CD4-positive, alpha-beta T cell treated with Interferon gamma for 1 hour (primary cell): ENCODE measurements at places on chromosomes 6 and 20.

DNA sequence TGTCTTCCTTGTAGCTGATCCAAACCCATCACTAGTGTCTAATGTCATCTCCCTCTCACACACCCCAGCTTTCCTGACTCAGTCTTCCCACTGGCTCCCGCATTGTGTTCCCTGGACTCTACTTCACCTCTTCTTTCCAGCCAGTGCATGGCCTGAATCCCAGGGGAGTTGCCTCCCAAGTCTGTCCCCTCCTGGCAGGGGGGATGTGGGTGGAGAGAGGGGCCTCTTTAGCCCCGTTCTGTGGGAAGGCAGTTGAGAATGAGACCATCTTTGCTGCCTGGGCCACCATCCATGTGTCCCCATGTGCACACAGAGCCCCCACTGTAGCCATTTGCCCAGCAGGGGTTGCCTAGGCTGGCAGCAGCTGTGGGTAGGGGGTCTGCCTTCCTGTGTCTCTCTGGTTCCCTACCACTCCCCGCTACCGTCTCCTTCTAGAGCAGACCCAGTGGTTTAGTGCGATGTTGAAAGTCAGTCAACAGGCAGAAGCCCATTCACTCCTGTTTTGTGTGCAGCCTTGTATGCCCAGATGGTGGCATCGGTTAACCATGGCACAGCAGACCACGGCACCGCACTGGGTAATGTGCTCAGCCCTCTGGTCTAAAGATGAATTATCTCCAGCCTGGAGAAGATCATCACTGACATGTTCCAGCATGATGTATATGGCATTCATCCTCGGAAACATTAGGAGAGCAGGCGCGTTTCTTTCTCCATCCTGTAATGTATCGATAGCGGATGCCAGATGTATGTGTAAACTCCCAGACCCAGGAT, 178.8 kb upstream of the SNX9 start:
- DNase-seq, result no peak

DNA sequence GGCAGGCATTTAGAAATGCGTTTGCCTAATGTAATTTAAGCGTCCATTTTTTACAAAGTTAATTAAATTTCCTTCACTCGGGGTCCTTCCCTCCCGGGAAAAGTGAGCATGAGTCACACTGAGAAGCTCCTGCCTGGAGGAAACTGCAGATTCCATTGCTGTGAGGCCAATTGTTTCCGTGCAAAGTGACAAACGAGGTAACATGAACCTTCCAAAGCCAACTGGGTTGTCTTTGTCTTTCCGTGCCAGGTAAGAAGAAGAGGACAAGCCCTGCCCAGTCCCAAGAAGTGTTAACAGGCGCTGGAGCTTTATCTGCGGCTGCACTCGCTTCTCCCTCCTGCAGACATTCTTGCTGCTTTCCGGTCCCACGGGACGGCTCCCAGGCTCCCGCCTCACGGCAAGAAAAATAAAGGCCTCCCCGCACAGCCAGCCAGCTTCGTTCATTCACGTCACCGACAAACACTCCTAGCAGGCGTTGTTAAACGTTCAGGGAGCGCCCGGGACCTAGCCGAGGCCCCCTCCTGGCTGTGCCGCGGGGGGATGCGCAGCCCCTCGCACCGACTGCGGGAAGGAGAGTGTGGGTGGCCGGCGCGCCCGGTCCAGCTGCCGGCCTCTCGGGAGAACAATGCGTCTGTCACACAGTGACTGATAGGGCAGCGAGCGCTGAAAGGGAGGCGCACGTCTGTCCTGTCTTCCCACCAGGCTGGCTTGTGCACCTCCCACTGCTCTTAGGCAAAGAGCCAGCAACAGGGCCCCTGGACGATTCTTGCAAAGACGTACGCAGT, 61.5 kb upstream of the HDDC2 start:
- DNase-seq, result no peak

GRCh38 chr20:36654506-36654905, 8.5 kb upstream of the SLA2 start:
- DNase-seq, result no peak

DNA sequence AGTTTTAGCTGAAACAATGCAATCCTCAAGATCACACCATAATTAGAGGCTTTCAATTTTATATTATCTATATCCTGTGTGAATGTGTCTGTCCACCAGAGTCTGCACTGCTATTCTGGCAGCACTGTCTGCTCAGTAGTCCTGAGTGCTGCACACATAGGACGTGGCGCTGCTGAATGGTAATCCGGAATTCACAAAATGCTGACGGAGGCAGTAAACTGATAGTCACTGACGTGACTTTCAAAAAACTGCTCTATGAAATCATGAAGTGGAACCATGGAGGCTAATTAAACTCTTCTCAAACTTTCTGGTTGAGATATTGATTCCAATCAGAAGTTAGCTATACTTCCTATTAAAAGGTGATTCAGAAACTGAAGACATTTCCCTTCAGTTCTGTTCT, 190.8 kb upstream of the NOX3 start:
- no peak for DNase-seq

- no peak for DNase-seq
These were observed 124.0 kb downstream of the JARID2 start for GRCh38 chr6:15369838-15370237.

GRCh38 chr6:55869674-55870073, 5.7 kb downstream of the BMP5 start:
- no peak for DNase-seq
